ENCODE measurements at places on chromosomes 5 and 9. TPM values are rescaled to one million over a fixed set of nuclear protein-coding genes. Genes with fewer than 3 reads are reported as not detected.

GRCh38 chr5:14077501-14077900 lies 65.6 kb upstream of the TRIO start:
- no peak for DNase-seq

DNA sequence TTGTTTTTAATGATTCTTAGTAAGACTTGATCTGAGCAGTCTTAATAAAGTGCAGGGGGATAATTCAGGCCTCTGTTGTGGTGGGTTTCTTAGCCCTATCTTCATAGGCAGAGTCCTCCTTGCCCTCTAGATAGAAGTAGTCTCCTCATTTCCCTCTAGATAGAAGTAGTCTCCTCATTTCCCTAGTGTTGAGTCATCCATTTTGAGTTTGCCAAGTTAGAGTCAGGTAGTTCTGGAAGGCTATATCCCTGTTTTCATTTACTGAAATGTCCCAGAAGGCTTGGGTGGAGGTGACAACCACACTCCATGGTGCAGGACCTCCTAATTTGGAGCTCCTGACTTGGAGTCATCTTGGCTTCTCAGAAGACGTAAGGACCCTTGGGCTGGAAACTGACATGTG lies 384.6 kb downstream of the MLLT3 start:
- no peak for DNase-seq

- DNase-seq, result no peak
Measured at GRCh38 chr9:128729766-128730517, 6.0 kb upstream of the ZDHHC12 start.

GRCh38 chr5:59158165-59158564 lies 575.3 kb downstream of the RAB3C start:
- no peak for DNase-seq

DNA sequence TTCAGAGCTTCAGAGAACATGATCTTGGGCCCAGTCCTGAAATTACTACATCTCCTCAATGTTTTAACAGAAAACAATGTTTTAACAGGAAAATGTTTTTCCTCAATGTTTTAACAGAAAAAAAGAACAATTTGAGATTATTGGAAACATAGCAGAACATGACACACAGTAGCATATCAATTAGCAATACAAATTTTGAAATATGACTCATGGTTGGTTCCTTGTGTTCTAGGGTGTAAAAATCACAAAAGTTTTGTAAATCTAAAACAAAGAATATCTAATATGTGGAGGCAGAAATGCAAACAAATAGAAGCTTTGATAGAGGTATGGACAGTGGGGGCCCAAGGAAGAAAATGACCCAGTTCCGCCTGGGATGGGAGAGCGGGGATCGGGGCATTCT lies 22.8 kb upstream of the ARSB start:
- DNase-seq, result no peak

Gene P4HA2
- 29.6 TPM for total RNA-seq

- DNase-seq, result no peak
Measured at GRCh38 chr9:81408951-81409350, 280.4 kb downstream of the TLE1 start.

DNA sequence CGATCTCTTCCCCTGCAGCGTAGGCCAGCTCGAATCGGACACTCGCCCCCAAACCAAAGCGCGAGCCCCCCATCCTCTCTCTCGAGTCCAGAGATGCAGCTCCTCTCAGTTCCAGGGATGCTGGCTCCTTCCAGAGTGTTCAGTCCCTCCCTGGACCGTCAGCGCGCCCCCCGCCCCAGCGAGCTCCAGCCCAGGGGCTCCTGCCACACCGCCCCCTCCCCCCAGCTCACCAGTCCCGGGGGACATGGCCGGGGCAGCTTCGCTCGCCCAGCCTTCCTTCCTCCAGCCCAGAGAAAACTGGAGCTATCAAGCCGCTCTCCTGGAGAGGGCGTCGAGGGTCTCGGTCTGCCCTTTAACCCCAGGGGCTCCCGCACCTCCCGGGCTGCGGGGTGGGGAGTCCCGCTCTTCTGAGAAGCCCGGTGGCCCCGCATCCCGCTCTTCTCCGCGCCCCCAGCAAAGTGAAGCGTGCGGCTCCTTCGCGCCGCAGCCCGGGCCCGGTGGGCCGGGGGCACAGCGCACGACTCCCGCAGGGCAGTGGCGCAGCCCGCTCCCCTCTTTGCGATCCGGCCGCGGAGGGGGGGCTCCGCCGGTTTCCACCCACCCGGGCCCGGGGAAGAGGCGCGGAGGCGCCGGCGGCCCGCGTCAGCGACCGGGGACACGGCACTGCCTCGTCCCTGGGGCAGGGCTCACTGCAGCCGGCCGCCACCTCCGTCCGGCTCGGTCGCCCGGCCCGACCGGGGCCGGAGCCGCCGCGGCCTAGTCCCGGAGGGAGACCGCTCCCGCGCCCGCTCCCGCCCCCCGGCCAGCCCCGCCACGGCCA lies 587 bp downstream of the MIER3 start:
- DNase-seq, result no peak

DNA sequence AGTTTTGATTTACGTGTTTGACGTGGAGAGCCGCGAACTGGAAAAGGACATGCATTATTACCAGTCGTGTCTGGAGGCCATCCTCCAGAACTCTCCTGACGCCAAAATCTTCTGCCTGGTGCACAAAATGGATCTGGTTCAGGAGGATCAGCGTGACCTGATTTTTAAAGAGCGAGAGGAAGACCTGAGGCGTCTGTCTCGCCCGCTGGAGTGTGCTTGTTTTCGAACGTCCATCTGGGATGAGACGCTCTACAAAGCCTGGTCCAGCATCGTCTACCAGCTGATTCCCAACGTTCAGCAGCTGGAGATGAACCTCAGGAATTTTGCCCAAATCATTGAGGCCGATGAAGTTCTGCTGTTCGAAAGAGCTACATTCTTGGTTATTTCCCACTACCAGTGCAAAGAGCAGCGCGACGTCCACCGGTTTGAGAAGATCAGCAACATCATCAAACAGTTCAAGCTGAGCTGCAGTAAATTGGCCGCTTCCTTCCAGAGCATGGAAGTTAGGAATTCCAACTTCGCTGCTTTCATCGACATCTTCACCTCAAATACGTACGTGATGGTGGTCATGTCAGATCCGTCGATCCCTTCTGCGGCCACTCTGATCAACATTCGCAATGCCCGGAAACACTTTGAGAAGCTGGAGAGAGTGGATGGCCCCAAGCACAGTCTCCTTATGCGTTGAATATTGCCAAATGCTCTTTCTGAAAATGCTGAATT lies 850 bp downstream of the RRAGA start:
- DNase-seq, result no peak
